ENCODE measurements at places on chromosomes 7 and 10. TPM values are rescaled to one million over a fixed set of nuclear protein-coding genes. Genes with fewer than 3 reads are reported as not detected.

The OR9A2 gene
- not detected for total RNA-seq

The FAM25G gene
- total RNA-seq, result not detected

The PNLIPRP2 gene
- not detected for total RNA-seq

The UPK3B gene
- total RNA-seq, result 15.9 TPM

The MKX gene
- 0.29 TPM for total RNA-seq

The PPP1R17 gene
- not detected for total RNA-seq

The CALML3 gene
- not detected for total RNA-seq

The KCNMA1 gene
- 14.8 TPM for total RNA-seq

DNA sequence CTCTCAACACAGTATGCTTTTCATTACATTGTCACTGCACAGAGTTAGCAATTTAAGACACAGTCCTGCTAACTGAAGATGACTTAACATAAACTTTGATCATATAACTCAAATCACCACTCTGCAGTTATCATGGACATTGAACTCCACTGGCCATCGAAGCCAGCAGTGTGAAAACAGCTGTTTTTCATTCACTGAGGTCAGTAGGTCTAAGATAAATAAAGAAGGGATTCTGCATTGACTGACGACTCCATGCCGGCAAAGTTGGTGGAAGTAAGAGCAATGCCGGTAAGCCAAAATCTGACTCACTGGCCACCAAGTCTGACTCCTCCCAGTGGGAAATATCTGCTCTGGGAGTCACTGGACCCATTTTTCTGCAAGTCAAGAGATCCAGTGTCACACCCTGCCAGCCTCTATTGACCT lies 449.9 kb upstream of the ANKRD30A start:
- no peak for DNase-seq
- no peaks in the 10 kb centered on the region for H3K27me3 ChIP-seq
- H3K27ac ChIP-seq, result no peak overlapping the region

GRCh38 chr7:69739931-69740431 lies 141.7 kb downstream of the AUTS2 start:
- H3K27me3 ChIP-seq, result no peaks in the 10 kb centered on the region
- no peaks in the 10 kb centered on the region for H3K36me3 ChIP-seq
- H3K27ac ChIP-seq, result no peak overlapping the region
- peaks cover 4% of the 10 kb centered on the region for H3K4me1 ChIP-seq

DNA sequence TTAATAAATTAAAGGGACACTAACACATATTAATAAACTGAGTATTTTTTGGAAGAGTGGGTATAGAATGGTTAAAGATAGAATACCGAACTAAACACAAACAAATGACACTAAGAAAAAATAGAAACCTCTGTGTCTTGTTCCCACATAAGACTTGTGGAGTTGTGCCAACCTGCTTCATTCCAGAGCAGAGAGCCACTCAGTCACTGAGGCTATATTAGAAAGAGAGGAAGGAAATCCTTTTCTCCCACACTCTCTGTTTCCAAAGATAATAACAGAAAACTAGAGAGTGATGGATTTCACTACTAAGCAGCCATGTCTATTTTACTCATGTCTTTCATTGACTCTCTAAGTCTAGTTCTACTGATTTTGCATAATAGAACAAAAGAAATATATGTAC lies 26.0 kb downstream of the CTNNA3 start:
- no peaks in the 10 kb centered on the region for H3K4me1 ChIP-seq
- DNase-seq, result no peak
- no peak overlapping the region for H3K4me3 ChIP-seq
- no peaks in the 10 kb centered on the region for H3K36me3 ChIP-seq
- H3K27ac ChIP-seq, result no peak overlapping the region

GRCh38 chr10:33673839-33674415 lies 339.5 kb upstream of the NRP1 start:
- H3K4me1 ChIP-seq, result peaks cover 12% of the 10 kb centered on the region
- H3K4me3 ChIP-seq, result no peak overlapping the region
- H3K27ac ChIP-seq, result no peak overlapping the region
- no peaks in the 10 kb centered on the region for H3K27me3 ChIP-seq

GRCh38 chr7:69738396-69738951 lies 140.2 kb downstream of the AUTS2 start:
- H3K36me3 ChIP-seq, result no peaks in the 10 kb centered on the region
- no peak overlapping the region for H3K4me3 ChIP-seq
- no peak overlapping the region for H3K27ac ChIP-seq
- H3K27me3 ChIP-seq, result no peaks in the 10 kb centered on the region

GRCh38 chr10:48658243-48658974 lies 26.3 kb upstream of the WDFY4 start:
- peak; percentile 70 for DNase-seq
- peaks cover 39% of the 10 kb centered on the region for H3K27me3 ChIP-seq
- peaks cover 6% of the 10 kb centered on the region for H3K4me1 ChIP-seq
- H3K27ac ChIP-seq, result no peak overlapping the region

GRCh38 chr7:4460597-4460996 lies 221.5 kb upstream of the FOXK1 start:
- no peaks in the 10 kb centered on the region for H3K27me3 ChIP-seq
- H3K4me1 ChIP-seq, result no peaks in the 10 kb centered on the region
- H3K36me3 ChIP-seq, result no peaks in the 10 kb centered on the region

DNA sequence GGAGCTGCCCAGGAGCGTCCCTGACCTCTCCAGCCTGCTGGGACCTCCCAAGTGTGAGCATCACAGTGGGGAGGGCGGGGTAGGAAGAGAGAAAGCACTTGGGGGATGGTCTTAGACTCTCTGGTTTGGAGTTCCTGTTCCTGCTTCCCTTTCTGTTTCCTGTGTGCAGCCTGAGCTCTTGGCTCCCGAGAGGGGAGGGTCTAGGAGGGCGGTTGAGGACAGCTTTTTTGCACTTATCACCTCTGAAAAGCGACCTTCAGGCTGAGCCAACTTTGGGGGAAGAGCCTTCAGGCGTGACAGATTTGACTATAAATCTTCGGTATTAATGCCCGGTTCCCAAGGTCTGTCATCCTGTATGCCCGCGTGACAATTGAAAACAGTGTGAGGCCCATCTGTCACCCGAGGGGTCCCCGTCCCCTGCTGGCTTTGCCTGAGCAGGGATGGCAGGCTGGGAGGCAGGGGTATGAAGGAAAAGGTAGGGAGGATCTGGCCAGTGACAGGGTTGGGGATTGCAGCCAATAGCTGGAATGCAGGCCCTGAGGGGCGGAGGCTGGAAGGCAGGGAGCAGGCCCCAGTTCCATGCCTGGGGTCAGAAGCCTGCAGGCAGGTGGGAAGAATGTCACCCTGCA lies 78.6 kb downstream of the CDH23 start:
- H3K4me1 ChIP-seq, result peaks cover 15% of the 10 kb centered on the region
- DNase-seq, result no peak
- no peak overlapping the region for H3K27ac ChIP-seq
- peak overlapping the region; percentile 5 for H3K4me3 ChIP-seq
- H3K36me3 ChIP-seq, result no peaks in the 10 kb centered on the region
- no peaks in the 10 kb centered on the region for H3K27me3 ChIP-seq

DNA sequence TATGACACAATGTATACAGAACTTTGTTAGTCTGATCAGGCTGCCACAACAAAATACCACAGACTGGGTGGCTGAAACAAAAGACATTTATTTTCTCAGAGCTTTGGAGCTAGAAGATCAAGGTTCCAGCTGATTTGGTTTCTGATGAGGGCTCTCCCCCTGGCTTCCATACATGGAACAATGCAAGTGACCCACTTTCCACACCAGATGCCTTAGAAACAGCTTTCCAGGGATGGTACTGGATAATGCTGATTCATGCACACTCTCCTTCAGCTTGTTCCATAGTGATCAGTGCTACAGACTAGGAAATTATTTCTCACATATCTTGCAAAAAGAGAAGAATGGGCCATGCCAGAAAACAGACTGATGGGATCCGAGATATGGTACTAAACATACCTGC lies 1274.9 kb upstream of the SORCS1 start:
- no peak overlapping the region for H3K4me3 ChIP-seq
- H3K4me1 ChIP-seq, result no peaks in the 10 kb centered on the region
- H3K36me3 ChIP-seq, result no peaks in the 10 kb centered on the region
- H3K27ac ChIP-seq, result no peak overlapping the region

GRCh38 chr7:11513460-11513859 lies 318.5 kb downstream of the THSD7A start:
- H3K4me3 ChIP-seq, result no peak overlapping the region
- H3K27me3 ChIP-seq, result no peaks in the 10 kb centered on the region
- DNase-seq, result no peak
- no peaks in the 10 kb centered on the region for H3K4me1 ChIP-seq

DNA sequence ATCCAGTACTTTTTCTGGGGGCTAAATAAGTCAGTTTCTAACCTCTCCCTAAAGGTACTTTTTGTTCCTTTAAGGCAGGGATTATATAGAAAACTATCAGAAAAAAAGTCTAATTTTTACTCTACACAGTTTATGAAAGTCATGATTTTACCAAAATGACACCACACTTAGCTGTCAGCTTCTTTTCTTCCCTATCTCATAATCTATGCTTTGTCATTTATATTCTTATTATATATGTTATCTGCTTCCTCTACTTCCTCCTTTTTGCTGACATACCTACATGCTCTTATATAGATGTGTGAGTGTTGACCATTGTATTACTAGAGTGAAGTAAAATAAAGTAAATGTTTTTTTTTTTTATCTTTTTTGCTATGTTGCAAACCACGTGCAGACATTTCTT lies 203.9 kb upstream of the CHRM2 start:
- H3K27me3 ChIP-seq, result no peaks in the 10 kb centered on the region
- H3K4me1 ChIP-seq, result no peaks in the 10 kb centered on the region
- DNase-seq, result no peak
- no peak overlapping the region for H3K27ac ChIP-seq
- H3K36me3 ChIP-seq, result no peaks in the 10 kb centered on the region

GRCh38 chr10:36766940-36767339 lies 358.5 kb upstream of the ANKRD30A start:
- DNase-seq, result no peak
- no peak overlapping the region for H3K27ac ChIP-seq
- H3K36me3 ChIP-seq, result no peaks in the 10 kb centered on the region

- H3K36me3 ChIP-seq, result peaks cover 47% of the 10 kb centered on the region
- DNase-seq, result no peak
- no peak overlapping the region for H3K27ac ChIP-seq
- H3K4me3 ChIP-seq, result no peak overlapping the region
- no peaks in the 10 kb centered on the region for H3K4me1 ChIP-seq
These were observed 11.8 kb downstream of the AGK start for GRCh38 chr7:141562972-141563371.

DNA sequence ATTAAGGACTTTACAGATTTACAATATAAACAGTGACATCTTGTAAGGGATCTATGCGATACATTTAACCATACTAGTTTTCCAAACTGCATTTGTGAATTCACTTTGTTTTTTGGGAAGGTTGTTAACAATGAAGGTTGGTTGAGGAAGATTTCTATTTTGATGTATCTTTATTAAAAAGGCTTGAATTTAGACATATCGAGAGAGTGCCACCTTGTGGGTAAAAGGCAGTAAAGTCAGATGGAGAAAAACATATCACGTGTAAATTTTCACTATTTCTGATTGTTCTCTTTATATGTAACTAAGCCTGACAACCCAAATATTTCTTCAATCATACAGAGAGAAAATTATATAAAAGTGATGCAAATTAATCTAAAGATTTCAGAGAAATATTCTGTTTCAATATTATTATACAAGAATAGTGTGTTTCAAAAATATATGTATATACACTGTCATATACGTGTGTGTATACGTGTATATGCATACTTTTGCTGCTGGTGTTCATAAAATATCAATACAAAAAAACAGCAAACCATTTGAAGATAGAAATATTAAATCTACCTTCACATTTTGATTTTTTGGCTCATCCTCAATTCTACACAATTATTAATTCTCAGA lies 988.6 kb downstream of the SORCS1 start:
- H3K27me3 ChIP-seq, result no peaks in the 10 kb centered on the region
- H3K27ac ChIP-seq, result no peak overlapping the region
- H3K4me3 ChIP-seq, result no peak overlapping the region

GRCh38 chr10:122154545-122155366 lies 116.3 kb upstream of the BTBD16 start:
- H3K4me3 ChIP-seq, result no peak overlapping the region
- no peaks in the 10 kb centered on the region for H3K27me3 ChIP-seq
- H3K27ac ChIP-seq, result peak overlapping the region; percentile 23
- no peak for DNase-seq

DNA sequence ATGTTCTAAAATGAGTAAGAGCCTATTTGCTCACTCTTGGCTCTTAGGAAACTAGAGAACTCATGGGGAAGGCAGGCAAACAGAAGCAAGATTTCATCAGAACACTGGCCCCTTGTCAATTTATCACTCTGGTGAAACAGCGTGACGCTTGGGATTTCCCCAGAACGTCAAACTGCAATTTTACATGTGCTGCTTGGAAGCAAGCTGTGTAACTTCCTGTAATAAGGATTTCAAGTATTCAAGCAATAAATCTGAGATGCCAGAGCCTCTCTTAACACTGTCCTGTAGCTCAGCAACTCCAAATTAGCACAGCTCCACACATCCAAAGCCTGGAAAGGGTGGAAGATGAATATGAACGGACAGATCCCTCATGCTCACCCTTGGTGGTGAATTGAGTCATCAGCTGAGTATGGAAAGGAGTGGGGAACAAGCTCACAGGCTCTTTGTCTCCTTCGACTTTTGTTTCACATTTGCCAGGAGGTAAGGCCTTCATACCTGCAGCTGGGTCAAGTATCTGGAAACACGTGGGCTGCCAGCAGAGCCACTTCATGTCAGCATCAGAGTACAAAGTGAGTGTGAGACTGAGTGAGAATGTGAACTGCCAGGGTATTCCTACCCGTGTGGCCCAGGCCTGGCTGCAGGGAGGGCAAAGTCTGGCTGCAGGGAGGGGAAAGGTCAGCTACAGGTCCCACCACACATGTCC lies 140.4 kb upstream of the NAMPT start:
- H3K4me3 ChIP-seq, result no peak overlapping the region
- H3K27ac ChIP-seq, result peak overlapping the region; percentile 95
- H3K27me3 ChIP-seq, result no peaks in the 10 kb centered on the region
- peak; percentile 70 for DNase-seq
- H3K4me1 ChIP-seq, result peaks cover 80% of the 10 kb centered on the region
- H3K36me3 ChIP-seq, result no peaks in the 10 kb centered on the region

- H3K4me1 ChIP-seq, result no peaks in the 10 kb centered on the region
- no peaks in the 10 kb centered on the region for H3K27me3 ChIP-seq
- no peak for DNase-seq
- H3K36me3 ChIP-seq, result no peaks in the 10 kb centered on the region
- no peak overlapping the region for H3K4me3 ChIP-seq
These were observed 9.7 kb downstream of the SFRP5 start for GRCh38 chr10:97762056-97762455.

GRCh38 chr10:61998937-61999336 lies 97.4 kb downstream of the ARID5B start:
- DNase-seq, result no peak
- H3K4me3 ChIP-seq, result no peak overlapping the region
- no peak overlapping the region for H3K27ac ChIP-seq
- peaks cover 32% of the 10 kb centered on the region for H3K4me1 ChIP-seq
- H3K36me3 ChIP-seq, result no peaks in the 10 kb centered on the region

GRCh38 chr10:103917302-103918052 lies 507 bp downstream of the STN1 start:
- peak overlapping the region; percentile 98 for H3K27ac ChIP-seq
- no peaks in the 10 kb centered on the region for H3K36me3 ChIP-seq
- H3K27me3 ChIP-seq, result no peaks in the 10 kb centered on the region
